ENCODE measurements at places on chromosomes 13 and 19. TPM values are rescaled to one million over a fixed set of nuclear protein-coding genes. Genes with fewer than 3 reads are reported as not detected.

- peak; percentile 29 for DNase-seq
These were observed 2.7 kb downstream of the ARGLU1 start for GRCh38 chr13:106565127-106565775.

The SIX5 gene
- total RNA-seq: 9.8 TPM

The KLK8 gene
- not detected for total RNA-seq

- DNase-seq: no peak
These were observed 396.7 kb upstream of the GPC6 start for GRCh38 chr13:92829930-92830329.

GRCh38 chr13:111506125-111506524 is 185.7 kb downstream of the TEX29 start:
- DNase-seq: no peak

GRCh38 chr13:73450583-73450982 is 391.8 kb downstream of the KLF5 start:
- DNase-seq: no peak

DNA sequence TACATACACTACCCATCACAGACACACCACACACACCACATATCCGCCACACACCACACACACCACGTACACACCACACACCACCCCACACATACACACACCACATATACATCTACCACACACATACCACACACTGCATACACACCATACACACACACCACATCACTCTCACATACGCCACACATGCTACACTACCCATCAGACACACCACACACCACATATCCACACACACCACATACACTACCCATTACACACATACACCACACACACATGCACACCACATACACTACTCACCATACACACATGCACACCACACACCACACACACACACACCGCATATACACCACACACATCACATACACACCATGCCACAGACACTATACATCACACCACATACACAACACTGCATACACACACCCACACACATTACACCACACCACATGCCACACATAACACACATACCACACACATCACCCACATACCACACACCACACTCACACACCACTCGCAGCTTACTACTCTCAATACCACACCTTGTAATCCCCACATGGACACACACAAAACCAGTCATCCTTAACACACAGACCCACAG is 9.5 kb downstream of the ERFL start:
- DNase-seq: no peak

The ZNF765 gene
- total RNA-seq: 19.9 TPM

GRCh38 chr19:42554046-42554575 is 25.8 kb upstream of the CEACAM1 start:
- no peak for DNase-seq

The CBARP gene
- total RNA-seq: 2.7 TPM

DNA sequence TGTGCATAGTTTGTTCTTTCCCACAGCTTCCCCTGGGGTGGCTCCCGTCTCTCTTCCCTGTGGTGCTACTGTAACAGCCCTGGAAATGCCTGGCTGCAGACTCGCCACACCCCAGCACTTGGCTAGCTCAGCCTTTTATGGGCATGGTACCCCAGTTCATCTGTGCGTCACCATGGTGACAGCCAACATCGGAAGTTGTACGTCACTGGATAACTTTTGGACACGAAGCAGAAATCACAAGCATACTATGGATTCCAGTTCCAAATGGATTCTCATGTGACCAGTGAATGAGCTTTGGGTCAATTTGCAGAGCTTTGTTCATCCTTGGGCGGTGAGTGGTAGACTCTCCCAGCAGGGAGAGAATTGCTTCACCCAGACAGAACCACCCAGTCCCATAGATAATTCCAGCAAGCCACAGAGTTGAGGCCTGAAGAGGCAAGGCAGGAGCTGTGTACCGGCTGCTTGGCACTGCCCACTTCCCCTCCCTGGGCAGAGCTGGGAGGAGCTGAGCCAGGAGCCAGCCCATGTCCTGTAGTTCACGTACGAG is 54.4 kb downstream of the COL4A2 start:
- peak; percentile 67 for DNase-seq

GRCh38 chr13:44906713-44907112 is 82.6 kb downstream of the NUFIP1 start:
- DNase-seq: no peak

DNA sequence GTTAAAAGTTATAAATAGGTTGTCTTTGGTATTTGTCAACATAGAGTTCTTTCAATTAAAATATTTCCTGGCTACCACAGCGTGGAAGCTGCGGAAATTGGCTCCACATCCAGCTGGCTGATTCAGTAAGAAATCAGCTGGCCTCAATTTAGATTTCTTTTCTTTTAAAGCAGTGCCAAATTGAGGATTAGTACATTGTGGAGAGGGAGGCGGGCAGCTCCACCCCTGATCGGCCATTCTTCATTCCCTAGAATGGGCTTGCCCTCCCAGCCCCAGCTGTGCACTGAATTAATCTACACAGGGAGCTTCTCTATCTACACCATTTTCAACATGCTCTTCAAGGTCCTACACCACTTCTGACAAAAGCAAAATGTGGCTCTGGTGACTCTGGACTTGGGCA is 624.8 kb downstream of the DACH1 start:
- DNase-seq: peak; percentile 65

The CRTC1 gene
- total RNA-seq: 1.8 TPM

DNA sequence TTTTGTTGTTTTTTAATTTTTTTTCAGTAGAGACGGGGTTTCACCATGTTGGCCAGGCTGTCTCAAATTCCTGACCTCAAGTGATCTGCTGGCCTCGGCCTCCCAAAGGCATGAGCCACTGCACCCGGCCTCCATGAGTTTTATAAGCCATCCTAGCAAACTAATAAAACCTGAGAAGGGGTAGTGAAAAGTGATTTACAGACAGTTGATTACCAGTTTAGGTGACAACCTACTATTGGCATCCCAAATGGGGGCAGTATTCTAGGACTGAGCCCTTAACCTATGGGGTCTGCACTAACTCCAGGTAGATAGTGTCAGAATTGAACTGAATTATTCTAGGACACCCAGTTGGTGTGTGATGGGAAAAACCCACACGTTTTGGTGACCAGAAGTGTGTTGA is 6.5 kb upstream of the LATS2 start:
- DNase-seq: no peak

DNA sequence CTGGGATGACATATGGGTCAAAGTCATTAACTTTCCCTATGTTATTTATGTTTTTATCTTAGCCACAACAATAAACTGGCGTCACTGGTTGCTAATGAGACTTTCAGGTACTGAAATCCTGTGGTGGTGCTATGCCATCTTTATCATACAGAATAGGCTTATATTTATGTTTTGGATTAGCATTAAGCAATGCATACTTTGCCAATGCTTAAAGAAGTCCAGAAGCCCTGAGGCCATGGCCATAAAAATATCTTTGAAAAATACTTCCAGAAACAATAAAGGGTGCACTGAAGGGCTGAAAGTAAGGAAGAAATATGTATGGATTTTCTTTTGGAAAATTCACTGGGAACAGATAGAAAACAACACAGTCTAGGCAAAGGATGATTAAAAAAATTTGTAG is 304.6 kb upstream of the SLC10A2 start:
- DNase-seq: no peak

GRCh38 chr13:75352641-75353327 is 129.2 kb downstream of the TBC1D4 start:
- DNase-seq: no peak

DNA sequence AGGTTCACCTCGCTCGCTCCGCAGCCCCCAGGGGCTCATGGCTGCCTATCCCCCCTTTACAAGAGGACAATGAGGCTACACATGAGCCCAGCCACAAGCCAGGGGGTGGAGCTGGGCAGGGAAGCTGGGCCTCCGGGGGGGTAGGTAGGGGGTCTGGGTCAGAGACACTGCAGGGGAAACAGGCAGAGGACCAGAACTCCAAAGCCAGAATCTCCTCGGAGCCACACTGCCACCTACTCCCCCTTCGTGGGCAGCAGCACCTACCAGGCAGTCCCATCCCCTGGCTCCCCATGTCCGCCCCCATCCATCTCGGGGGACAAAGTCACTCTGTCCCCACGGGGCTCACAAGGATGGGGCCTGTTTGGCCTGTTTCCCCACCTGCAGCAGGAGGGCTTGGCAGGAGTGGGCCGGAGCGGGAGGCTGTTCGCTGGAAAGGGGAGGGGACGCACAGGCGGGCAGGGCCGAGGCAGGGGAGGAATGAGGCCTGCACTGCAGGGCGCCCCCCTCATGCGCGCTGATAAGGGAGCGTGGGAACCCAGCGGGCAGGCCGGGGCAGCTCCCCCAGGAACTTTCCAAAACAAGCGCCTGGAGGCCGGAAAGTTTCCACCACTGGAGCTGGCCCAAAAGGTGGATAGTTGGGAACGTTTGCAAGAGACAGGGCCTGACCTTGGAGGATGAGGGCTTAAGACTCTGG is 545 bp upstream of the ISYNA1 start:
- no peak for DNase-seq

DNA sequence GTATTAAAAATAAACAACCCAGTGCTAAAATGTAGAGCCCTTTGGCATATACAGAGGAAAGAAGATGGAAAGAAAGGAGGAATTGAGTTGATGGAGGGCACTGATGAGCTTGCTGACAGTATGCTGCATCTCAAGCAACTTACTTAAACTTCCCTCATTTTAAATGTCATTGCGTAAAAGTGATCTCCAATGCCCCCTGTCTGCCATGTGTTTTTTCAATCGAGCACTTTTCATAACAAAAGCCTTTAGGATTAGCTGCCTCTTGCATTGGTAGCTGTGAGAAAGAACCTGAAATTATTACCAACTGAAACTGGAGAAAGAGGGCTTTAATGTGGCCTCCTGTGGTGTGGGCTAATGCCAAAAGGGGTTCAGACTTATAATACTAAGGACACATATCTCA is 541.6 kb downstream of the SUCLA2 start:
- no peak for DNase-seq

- DNase-seq: no peak
These were observed 69.1 kb upstream of the SLC7A1 start for GRCh38 chr13:29664591-29664990.

GRCh38 chr19:4676955-4677731 is 7.0 kb upstream of the MYDGF start:
- peak; percentile 72 for DNase-seq

GRCh38 chr13:55887561-55887960 is 1253.2 kb upstream of the PRR20A start:
- DNase-seq: no peak

The PROZ gene
- 0.17 TPM for total RNA-seq

DNA sequence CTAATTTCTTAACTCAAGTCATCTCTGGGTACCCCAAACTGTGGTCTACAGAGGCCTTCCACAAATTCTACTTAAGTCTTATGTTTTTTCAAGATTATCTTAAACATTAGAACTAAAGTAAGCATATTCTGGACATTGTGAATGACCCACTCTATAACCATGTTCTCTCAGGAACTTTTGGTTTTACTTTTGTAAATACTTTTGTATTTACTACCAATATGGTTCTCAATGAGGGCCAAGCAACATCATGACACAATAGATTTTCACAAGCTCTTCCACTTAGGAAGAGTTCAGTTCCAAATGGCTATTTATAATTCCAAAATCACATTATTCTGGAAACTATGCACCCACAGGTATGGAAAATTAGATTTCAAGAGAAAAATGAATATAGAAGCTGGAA is 10.8 kb downstream of the DIAPH3 start:
- DNase-seq: no peak

Data from dermis blood vessel endothelial cell (primary cell).